ENCODE measurements at places on chromosomes 1 and 21. TPM values are rescaled to one million over a fixed set of nuclear protein-coding genes. Genes with fewer than 3 reads are reported as not detected.
A peak's percentile ranks its signal among the peaks of the same experiment; 100 is the strongest.

DNA sequence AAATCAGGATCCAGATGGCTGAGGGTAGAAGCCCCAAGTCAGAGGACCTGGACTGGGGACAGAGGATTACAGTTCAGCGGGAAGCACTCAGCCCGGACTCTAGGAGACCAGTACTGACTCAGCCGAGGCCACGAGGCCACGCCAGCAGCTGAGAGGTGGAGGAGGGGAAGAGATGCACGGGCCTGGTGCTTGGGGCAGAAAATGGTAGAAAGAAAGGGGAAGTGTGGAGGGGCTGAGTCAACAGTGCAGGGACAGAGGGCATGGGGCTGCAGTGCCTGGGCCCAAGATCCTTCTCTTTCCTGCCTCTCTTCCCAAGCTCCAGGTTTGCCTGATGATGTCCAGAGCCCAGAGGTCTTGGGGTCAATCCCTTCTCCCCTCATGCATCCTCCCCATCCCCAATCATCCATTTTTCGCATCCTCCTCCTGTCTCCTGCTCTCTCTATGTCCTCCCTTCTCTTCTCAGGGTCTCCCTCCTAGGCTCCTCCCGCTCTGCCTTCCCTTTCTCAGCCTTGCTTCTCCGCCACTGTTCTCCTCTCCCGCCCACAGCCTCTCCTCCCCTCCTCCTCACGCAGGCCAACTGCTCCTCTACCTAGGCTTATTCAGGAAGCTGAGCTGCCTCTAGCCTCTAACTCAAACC is 7.7 kb downstream of the ARHGEF2 start:
- peak; percentile 85 for DNase-seq

GRCh38 chr1:238029126-238029525 is 138.4 kb upstream of the ZP4 start:
- DNase-seq, result no peak

GRCh38 chr1:237931581-237931980 is 40.9 kb upstream of the ZP4 start:
- no peak for DNase-seq

DNA sequence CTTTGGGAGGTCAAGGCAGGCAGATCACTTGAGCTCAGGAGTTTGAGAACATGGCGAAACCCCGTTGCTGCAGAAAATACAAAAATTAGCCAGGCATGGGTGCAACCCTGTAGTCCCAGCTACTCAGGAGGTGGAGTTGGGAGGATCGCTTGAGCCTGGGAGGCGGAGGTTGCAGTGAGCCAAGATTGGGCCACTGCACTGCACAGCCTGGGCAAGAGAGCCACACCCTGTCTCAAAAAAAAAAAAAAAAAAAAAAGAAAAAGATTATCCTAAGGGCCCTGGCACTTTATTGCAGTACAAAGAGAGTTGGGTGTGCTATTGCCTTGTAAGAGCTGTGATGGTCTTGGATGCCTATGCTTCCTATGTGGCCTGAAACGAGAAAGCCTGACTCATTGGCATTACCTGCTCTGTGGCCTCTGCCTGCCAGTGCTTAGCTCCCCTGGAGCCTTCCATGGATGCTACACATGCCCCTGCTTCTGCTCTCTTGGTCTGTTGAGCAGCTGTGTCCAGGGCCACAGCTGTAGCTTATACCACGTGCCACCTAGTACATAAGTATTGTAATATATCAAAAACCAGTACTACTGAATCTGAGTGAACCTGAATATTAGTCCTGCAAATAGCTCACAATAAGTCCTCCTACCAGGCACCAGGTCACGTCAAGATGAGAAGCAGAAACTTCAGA is 45.8 kb downstream of the DNAJC6 start:
- DNase-seq, result no peak

The KCNA3 gene
- 0.24 TPM for total RNA-seq

The ADCY10 gene
- total RNA-seq, result 0.05 TPM
